ENCODE measurements at places on chromosomes 6 and 20.

DNA sequence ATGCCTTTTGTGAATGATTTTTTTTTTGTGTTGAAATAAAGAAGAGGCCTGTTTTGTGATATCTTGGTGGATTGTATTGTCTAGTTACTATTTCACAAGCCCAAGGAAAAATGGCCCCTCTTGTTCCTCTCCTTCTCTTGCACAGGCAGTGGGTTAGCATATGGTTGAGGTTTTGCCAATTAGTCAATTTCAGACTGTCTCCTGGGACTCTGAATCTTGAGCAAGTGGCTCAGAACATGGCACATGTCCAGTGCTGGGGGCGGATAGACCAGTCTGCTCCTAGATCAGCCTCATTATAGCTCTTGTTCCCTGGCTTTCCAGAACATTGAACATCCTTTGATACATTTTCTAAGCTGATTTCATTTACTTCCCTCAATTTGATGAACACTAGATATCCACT, 589.2 kb downstream of the PHF3 start:
- no peak for DNase-seq

GRCh38 chr6:107330168-107330567, 129.2 kb downstream of the PDSS2 start:
- DNase-seq, result no peak

DNA sequence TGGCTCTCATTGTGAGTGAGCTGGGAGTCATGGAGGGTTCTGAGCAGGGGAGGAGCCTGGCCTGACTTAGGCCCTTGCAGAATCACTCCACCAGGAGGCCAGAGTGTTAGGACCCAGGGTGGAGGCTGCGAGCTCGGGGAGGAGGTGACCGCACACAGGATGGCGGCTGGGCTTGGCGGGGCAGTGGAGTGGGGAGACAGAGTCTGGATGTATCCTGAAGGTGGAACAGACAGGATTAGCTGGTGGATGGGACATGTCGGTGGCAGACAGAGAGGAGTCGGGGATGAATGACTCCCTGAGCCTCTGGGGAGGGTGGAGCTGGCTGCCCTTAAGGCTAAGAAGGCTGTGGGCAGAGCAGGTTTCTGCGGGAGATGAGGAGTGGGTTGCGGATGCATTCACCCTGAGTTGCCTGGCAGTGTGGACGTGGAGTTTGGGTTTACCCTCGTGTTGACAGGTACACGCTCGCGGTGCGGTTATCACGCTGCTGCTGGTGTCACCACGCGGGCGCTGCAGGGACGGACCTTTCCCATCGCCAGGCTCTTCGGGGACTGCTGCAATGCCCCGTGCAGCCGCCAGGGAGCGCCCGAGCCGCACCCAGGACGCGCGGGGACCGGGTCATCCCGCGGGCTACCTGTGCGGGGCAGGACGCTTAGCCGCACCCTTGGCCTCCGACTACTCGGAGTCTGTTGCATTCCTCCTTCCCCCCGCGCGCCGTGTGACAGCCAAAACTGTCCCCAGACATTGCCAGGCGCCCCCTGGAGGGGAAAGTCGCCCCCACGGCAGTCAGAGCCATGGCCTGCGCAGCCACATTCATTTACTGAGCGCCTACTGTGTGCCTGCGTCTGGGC, 43.0 kb upstream of the PTGIS start:
- DNase-seq, result peak; percentile 54

GRCh38 chr6:31587791-31588777, 2.0 kb downstream of the LST1 start:
- DNase-seq, result no peak

DNA sequence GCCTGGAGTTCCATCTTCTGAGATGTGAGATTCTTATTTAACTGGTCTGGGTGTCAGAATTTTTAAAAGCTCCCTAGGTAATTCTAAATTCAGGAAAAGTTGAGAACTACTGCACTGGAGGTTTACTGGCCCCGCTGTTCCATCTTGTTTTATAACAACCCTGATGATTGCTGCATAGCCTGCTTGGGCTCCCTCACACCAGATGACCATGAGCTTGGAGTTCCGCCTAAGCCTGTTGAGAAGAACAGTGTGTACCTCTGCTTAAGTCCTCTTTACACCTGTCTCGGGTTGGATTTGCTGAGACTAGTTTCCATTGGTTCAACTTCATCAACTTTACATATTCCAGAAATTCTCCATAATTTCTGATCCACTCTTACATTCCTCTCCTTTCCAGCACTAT, 77.9 kb downstream of the FKBP5 start:
- no peak for DNase-seq

DNA sequence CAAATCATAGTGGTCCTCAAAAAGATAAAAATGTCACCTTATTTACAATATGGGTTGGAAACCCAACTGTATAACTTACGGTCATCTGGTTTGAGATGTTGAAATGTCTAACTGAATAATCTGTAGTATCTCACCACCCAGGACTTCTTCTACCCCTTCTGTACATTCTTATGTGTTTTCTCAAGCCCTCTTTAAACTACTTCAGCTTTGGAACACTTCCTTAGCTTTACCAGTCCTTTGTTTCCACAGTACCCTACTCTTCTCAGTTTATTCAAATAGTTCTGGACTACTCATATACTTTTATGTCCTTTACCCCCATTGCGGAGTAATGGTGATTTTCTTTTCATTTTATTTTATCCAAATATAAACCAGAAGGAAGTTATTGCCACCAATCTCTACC, 128.6 kb upstream of the FOXO3 start:
- DNase-seq, result no peak

- DNase-seq, result no peak
These were observed 7.7 kb downstream of the HLA-B start for GRCh38 chr6:31349301-31349700.

- no peak for DNase-seq
These were observed 9.3 kb upstream of the BCAS1 start for GRCh38 chr20:54079652-54080051.

GRCh38 chr6:14386668-14387067, 269.1 kb downstream of the CD83 start:
- no peak for DNase-seq
